Activated CD8-positive, alpha-beta memory T cell treated with anti-CD3 and anti-CD28 coated beads for 48 hours (primary cell): ENCODE measurements at places on chromosomes 13 and 19.

- no peak for DNase-seq
Observed at GRCh38 chr13:74264333-74264732, 130.1 kb upstream of the KLF12 start.

DNA sequence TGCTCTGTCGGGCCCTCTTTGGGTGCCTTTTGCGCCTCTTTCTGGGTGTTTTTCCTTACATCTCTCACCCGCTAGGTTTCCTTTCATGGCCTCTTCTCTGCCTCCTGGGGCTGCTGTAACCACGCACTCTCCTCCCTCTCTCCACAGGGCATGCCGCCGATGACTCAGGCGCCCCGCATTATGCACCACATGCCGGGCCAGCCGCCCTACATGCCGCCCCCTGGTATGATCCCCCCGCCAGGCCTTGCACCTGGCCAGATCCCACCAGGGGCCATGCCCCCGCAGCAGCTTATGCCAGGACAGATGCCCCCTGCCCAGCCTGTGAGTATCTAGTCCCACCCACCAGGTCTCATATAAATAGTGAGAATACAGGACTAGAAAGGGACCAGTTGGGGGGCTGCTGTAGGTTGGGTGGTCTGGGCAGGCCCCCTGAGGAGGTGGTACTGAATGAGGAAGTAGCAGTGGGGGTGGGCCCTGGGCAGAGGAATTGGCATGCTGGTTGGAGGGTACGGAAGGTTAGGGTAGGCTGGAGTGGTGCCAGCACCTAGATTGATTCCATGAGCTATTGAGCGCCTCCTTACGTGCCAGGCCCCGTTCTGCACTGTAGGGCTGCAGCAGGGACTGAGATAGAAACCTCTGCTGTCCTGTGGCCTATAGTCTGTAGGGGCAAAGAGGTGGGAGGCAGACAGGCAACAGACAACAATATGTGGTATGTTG lies 11.9 kb downstream of the SNRPA start:
- DNase-seq, result no peak

GRCh38 chr13:113411216-113412023 lies 41.9 kb downstream of the ADPRHL1 start:
- DNase-seq, result no peak

DNA sequence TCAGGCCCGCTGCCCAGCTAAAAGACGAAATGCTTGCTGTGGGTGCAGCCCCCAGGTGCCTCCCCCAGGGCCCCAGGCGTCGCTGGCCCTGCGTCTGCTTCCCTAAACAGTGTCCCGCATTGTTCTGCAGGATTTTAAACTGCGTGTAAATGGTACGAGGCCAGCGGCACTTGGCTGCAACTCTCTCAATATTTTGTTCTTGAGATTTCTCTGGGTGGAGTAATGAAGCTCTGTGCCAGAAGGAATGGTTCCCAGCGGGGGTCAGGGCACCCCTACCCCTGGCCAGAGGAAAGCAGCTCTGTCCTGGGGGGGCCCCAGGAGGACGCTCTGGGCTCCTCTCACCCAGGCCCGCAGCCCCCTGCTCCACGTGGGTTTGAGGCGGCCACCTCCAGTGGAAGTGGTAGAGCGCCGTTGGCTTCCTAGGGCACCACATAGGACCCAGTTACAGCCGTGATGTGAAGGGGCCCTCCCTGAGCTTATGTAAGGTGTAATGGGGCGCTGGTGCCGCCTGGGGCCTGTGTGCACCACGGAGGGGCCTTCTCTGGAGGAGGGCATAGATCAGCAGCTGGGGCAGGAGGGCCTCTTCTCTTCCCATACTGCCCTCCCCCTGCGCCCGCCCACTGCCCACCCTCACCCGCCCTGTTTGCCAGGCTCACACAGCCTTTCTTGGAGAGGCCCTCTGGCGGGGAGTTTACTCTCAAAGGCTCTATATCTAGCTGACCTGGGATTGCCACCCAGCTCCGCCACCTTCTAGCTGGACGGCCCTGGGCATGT lies 19.8 kb downstream of the PAK4 start:
- DNase-seq, result no peak

DNA sequence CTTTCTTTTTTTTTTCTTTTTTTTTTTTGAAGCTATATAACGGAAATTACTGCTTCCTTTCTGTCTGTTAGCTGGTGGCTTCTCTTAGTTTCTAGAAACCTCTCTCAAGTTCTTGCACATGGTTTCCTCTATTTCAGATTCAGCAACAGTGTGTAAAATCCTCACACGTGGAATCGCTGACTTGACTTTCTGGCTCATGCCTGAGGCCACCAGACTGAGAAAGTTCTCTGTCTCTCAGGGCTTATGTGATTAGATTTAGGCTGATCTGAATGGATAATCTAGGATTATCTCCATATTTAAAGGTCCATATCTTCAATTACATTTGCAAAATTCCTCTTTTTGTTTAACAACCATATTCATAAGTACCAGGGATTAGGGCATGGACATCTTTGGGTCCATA lies 856.3 kb upstream of the SLITRK6 start:
- DNase-seq, result no peak

DNA sequence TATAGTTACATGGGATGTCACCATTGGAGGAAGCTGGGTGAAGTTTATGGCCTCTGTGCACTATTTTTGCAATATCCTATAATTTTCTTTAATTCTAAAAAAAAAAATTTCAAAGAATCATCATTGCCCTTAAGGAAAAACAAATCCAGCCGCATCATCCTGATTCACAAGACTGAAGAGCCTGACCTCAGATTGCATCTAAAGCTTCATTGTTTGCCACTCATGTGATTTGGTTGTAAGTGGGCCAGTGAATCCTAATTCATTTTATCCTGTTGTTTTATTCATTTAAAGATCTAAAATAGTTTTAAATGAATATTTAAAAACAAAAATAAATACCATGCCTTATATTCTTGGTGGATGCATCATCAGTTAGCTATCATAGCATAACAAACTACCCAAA lies 504.5 kb downstream of the TBC1D4 start:
- no peak for DNase-seq

DNA sequence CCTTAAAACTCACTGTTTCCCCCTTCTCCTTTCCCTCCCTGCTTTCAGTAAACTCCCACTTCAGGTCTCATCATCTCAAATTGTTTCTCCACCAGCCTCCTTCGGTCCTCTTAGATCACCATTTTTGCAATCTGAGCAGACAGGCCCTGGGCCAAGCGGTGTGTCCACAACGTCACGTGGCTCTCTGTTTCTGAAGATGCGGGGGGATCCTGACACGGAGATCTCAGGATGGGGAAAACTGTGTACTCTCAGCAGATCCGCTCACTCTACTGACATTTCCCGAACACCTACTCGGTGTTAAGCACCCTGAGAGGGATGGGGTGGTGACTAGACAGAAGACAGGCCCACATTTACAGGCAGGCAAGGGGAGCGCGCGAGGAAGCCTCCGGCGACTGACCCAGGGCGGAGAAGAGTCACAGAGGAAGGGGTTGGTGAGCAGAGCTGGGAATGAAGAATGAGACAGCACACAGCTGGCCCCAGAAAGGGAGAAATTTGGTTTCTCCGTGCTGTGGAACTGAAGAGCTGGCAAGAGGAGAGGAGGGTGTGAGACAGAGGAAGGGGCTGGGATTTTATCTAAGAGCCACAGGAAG lies 38.8 kb downstream of the SERP2 start:
- no peak for DNase-seq

DNA sequence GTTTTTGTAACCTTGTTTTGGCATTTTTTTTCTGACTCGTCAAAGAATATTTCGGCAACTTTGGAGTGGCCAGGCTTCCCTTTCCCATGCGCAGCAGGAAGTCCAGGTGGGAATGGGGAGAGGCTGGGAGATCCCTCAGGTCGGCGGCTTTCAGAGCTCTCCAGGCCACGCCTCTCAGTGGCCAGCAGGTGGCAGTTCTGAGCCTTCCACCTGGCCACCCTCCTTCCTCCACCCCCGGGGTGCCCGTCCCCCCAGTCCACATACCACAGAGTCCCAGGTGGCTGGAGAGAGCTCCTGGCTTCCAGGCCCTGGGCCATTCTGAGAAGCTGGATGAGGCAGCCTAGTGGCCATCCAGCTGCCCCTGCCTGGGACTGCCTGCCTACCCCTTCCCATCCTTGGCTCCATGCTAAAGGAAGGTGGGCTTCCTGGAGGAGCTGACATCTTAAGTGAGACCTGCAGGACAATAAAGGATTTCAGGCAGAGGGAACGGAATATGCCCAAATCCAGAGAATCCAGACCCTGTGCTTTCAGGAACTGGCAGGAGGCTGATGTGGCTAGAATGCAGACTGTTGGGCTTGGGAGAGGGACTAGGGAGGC lies 46.3 kb downstream of the CCNE1 start:
- DNase-seq, result no peak

DNA sequence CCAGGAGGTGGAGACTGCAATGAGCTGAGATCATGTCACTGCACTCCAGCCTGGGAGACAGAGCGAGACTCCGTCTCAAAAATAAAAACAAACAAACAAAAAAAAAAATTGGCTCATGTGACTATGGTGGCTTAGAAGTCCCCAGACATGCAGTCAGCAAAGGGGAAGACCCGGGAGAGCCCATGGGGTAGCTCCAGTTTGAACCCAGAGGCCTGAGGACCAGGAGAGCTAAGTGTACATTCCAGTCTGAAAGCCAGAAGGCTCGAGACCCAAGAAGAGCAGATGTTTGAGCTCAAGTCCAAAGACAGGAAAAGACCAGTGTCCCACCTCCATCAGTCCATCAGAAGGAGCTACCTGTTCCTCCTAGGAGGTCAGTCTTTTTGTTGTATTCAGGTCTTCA lies 175.2 kb downstream of the TSHZ3 start:
- DNase-seq, result no peak

GRCh38 chr19:40600570-40601133 lies 517 bp upstream of the LTBP4 start:
- DNase-seq, result no peak

DNA sequence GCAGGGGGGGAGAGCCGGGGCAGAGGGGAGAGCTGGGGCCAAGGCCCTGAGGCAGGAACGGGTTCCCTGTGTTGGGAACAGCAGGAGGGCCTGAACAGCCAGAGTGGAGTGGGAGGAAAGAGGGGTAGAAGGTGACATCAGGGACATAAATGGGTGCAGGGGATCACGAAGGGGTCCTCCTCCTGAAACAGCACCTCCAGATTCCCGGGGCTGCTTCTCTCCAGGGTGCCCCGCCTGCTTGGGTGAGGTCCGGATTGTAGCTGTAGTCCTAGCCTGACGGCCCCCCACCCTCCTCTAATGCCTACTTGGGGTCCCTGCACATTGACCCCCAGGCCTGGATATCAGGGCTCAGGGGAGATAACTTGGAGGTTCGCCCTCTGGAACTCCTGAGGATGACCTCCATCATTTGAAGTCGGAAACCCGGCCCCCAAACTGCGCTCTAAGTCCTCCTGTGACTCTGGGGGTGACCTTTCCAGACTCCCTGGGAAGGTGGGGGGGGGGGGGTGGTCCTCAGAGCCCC lies 473 bp upstream of the SCN1B start:
- DNase-seq, result no peak

GRCh38 chr13:37966266-37966665 lies 96.7 kb upstream of the TRPC4 start:
- no peak for DNase-seq

GRCh38 chr13:111429064-111429558 lies 108.7 kb downstream of the TEX29 start:
- peak; percentile 12 for DNase-seq

GRCh38 chr19:5271145-5271544 lies 69.5 kb downstream of the PTPRS start:
- no peak for DNase-seq

GRCh38 chr19:1245494-1246264 lies 2.7 kb upstream of the MIDN start:
- no peak for DNase-seq

GRCh38 chr13:100625447-100625846 lies 36.9 kb upstream of the GGACT start:
- DNase-seq, result no peak

GRCh38 chr19:48372904-48373303 lies 8.7 kb downstream of the SYNGR4 start:
- no peak for DNase-seq
